Body of pancreas (tissue), 4 donors: ENCODE measurements at places on chromosomes 12 and 14. TPM values are rescaled to one million over a fixed set of nuclear protein-coding genes. Genes with fewer than 3 reads are reported as not detected.
A peak's percentile ranks its signal among the peaks of the same experiment; 100 is the strongest.

DNA sequence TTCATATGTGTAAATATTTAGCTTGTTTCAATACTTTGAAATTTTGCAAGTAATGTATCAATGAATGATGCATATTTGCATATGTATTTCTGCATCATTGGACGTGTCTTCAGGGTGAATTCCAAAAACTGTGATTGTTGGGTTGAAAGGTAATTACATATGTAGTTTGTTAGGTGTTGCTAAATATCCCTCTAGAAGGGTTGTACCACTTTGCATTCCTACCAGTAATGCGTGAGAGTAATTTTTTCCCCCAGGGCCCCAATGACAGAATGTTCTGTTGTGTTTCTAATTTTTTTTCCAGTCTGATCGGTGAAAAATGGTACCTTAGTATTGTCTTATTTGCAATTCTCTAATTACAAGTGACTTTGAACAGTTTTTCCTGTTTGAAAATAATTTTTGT, 408.9 kb downstream of the NAV3 start:
- no peaks in the 10 kb centered on the region for H3K36me3 ChIP-seq
- H3K27me3 ChIP-seq = no peaks in the 10 kb centered on the region
- H3K27ac ChIP-seq = no peak overlapping the region
- no peak for DNase-seq

DNA sequence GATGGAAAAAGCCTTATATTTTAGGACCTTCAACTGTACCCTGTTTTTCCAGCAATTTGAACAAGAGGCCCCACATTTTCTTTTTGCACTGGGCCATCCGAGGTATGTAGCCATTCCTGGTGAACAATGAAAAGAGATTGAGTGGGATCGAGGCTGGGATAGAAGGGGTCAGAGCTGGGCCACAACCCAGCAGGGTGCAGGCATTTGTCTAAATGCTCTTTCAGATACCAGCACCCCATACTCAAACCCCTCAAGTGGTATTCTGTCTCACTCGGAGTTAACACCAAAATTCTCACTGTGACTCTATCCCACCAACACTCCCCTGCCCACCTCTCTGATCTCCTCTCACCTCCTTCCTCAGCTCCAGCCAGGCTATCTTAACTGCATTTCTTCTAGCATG, 26.8 kb downstream of the DUSP6 start:
- peaks cover 19% of the 10 kb centered on the region for H3K4me1 ChIP-seq
- H3K27ac ChIP-seq = no peak overlapping the region
- no peaks in the 10 kb centered on the region for H3K36me3 ChIP-seq
- no peak overlapping the region for H3K4me3 ChIP-seq
- DNase-seq = no peak

DNA sequence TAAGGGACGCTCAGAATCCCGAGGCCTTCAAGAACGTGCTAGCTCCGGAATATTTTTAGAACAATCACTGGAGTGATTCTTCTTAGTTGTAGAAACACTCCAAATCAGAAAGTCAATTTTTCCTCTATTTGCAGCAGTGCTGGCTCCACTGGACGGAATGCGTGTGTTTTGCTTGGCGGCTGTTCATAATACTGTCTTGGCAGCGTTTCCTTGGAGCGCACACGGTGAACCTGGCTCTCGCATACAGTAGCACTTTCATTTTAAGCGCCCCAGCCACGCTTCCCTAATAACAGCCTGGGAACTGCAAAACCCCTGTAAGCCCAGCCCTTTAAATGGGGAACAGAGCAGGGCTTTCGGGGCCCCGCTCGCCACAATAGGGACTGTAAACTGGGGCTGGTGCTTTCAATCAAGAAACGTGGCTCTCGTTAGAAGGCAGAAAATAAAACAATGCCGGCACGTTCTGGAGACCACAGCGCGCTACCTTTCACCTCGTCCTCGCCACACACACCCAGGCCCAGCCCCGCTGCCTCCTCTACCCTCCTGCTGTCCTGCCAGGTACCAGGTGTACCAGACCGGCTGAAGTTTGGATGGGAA, 79.9 kb downstream of the BCL11B start:
- H3K4me3 ChIP-seq = peak overlapping the region; percentile 1
- H3K27ac ChIP-seq = no peak overlapping the region
- H3K27me3 ChIP-seq = no peaks in the 10 kb centered on the region

GRCh38 chr14:65168840-65169239, 66.5 kb upstream of the MAX start:
- DNase-seq = no peak
- H3K4me1 ChIP-seq = peaks cover 10% of the 10 kb centered on the region
- H3K36me3 ChIP-seq = no peaks in the 10 kb centered on the region
- H3K4me3 ChIP-seq = no peak overlapping the region
- peaks cover 8% of the 10 kb centered on the region for H3K27me3 ChIP-seq

DNA sequence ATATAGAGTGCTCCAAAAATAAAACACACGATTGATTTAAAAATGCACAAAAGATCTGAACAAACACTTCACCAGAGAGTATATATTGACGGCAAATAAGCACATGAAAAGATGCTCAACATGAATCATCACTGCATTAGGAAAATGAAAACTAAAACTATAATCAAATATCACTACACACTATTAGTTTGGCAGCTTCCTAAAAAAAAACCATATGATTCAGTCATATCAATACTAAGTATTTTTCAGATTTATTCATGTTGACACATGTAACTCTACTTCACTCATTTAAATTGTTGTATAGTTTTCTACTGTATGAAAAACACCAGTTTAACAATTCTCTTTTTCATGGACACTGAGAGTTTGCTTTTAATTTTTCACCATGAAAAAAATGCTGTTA, 41.6 kb downstream of the EXOC5 start:
- DNase-seq = no peak
- H3K27ac ChIP-seq = no peak overlapping the region
- H3K4me1 ChIP-seq = no peaks in the 10 kb centered on the region
- no peaks in the 10 kb centered on the region for H3K27me3 ChIP-seq
- peaks cover 7% of the 10 kb centered on the region for H3K36me3 ChIP-seq

DNA sequence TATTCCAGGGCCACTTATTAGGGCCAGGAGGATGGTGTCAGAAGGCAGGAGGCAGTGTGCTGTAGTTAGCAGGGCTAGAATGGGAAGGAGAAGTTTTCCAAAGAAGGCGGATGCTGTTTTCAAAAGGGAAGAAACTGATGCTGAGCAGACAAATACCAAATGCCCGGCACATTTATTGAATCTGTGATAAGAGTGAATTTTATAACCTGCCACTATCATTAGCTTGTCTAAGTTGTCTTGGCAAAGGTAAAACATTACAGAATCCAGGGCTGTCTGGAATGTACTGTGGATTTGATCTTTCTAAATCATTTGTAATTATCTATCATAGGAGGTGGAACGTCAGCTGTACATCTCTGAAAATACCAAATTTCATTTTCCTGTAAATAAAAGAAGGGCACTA, 40.8 kb downstream of the NDUFA12 start:
- H3K27me3 ChIP-seq = no peaks in the 10 kb centered on the region
- no peaks in the 10 kb centered on the region for H3K4me1 ChIP-seq
- H3K4me3 ChIP-seq = no peak overlapping the region
- H3K27ac ChIP-seq = no peak overlapping the region
- no peaks in the 10 kb centered on the region for H3K36me3 ChIP-seq
- no peak for DNase-seq

- no peak overlapping the region for H3K4me3 ChIP-seq
- H3K27ac ChIP-seq = no peak overlapping the region
- H3K27me3 ChIP-seq = no peaks in the 10 kb centered on the region
- H3K4me1 ChIP-seq = no peaks in the 10 kb centered on the region
- H3K36me3 ChIP-seq = no peaks in the 10 kb centered on the region
Measured at GRCh38 chr12:51827925-51828818, 20.3 kb downstream of the FIGNL2 start.

DNA sequence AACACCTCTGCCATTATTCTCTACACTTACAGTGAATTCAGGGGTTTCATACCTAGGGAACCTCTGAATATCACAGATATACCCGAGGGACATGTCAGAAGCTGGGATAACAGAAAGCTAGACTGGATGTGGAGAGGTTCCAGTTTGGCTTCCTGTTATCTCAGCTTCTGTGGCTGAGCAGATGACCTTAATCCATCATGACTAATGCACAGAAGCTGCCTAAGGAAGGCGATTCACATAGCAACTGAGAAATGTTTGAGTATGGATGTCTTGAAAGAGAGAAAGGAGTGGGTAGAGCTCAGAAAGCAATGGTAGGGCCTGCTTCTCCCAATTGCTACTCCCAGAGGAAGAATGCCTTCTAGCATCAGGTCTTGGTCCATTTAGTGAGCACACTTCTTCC, 187.6 kb downstream of the RMST start:
- H3K4me1 ChIP-seq = no peaks in the 10 kb centered on the region
- H3K4me3 ChIP-seq = no peak overlapping the region
- H3K27me3 ChIP-seq = no peaks in the 10 kb centered on the region
- no peaks in the 10 kb centered on the region for H3K36me3 ChIP-seq

DNA sequence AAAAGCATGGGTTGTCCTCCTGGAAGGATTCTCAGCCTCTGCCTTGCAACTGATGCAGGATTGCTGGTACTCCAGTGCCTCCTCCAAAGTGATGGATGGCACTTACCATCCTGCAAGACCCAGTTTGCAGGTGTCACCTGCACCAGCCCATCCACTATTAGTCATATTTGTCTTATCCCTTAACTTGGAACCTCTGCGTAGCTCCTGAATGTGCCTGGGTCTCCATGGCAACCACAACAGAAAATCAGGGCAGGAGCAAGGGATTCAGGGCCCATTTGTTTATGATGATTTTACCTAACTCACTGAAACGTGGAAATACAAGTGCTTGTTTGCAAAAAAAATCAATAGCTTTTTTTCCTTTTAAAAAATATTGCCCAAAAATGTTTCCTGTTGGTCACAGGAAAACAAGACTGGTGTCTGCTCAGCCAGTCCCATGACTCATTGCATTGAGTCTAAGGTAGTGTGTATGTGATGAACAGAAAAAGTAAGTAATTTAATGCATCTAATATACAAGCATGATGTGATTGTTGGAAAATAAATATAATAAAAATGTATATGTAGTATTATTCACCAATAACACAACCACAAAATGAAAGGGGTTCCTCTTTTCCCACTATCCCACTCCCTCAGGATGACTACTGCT, 1196.3 kb upstream of the TMEM132C start:
- DNase-seq = no peak
- H3K27me3 ChIP-seq = no peaks in the 10 kb centered on the region
- no peaks in the 10 kb centered on the region for H3K36me3 ChIP-seq
- H3K4me3 ChIP-seq = no peak overlapping the region
- H3K4me1 ChIP-seq = no peaks in the 10 kb centered on the region
- H3K27ac ChIP-seq = no peak overlapping the region

DNA sequence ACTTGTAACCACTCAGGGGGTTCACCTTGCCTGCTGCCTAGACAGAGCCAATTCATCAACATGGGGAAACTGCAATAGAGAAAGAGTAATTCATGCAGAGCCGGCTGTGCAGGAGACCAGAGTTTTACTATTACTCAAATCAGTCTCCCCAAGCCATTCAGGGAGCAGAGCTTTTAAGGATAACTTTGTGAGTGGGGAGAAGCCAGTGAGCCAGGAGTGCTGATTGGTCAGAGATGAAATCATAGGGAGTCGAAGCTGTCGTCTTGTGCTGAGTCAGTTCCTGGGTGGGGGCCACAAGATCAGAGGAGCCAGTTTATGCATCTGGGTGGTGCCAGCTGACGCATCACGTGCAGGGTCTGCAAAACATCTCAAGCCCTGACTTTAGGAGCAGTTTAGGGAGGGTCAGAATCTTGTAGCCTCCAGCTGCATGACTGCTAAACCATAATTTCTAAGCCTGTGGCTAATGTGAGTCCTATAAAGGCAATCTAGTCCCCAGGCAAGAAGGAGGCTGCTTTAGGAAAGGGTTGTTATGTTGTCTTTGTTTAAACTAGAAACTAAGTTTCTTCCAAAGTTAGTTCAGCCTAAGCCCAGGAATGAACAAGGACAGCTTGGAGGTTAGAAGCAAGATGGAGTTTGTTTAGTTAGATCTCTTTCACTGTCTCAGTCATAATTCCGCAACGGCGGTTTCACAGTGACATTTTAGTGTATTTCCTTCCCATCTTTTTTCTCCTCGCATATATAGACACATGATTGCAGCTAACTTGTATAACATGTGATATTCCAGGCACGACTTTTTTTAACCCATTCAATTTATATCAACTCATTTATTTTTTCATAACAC, 68.9 kb upstream of the NCOR2 start:
- H3K27me3 ChIP-seq = no peaks in the 10 kb centered on the region
- H3K36me3 ChIP-seq = no peaks in the 10 kb centered on the region
- no peak for DNase-seq
- no peak overlapping the region for H3K27ac ChIP-seq
- H3K4me1 ChIP-seq = no peaks in the 10 kb centered on the region

GRCh38 chr14:75430526-75430925, 2.7 kb downstream of the JDP2 start:
- H3K27ac ChIP-seq = peak overlapping the region; percentile 46
- H3K4me1 ChIP-seq = peaks cover 57% of the 10 kb centered on the region
- peak; percentile 72 for DNase-seq
- no peak overlapping the region for H3K4me3 ChIP-seq
- no peaks in the 10 kb centered on the region for H3K36me3 ChIP-seq

Gene NINJ2
- 5.6 TPM for total RNA-seq

Gene KRT79
- total RNA-seq = not detected

Gene TAC3
- not detected for total RNA-seq

Gene B4GALNT3
- 9.3 TPM for total RNA-seq
